ENCODE measurements at places on chromosomes 2 and 18. TPM values are rescaled to one million over a fixed set of nuclear protein-coding genes. Genes with fewer than 3 reads are reported as not detected.

TMEM214 gene
- 75.9 TPM for total RNA-seq

DNA sequence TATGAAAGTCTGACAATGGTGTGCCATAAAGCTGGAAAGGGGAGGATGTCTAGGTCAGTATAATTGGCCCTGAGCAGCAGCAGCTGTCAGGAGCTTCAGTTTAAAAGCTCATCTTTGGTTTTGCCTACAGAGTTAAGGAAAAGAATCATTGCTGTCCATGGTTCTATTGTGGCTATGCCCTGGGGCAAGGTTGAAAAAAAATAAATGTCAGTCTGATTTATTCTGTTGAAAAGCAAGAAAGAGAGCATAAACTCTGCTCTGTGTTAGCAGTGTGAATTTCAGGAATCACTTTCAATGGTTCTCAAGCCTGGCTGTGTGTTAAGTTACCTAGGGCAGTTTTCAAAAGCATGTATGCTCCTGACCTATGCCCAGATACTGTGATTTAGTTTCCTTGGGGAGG is 446.7 kb downstream of the SETBP1 start:
- H3K27me3 ChIP-seq, result no peaks in the 10 kb centered on the region
- H3K36me3 ChIP-seq, result no peaks in the 10 kb centered on the region
- no peak for DNase-seq
- no peak overlapping the region for H3K27ac ChIP-seq
- H3K4me3 ChIP-seq, result no peak overlapping the region

GRCh38 chr18:45255197-45255890 is 359.9 kb upstream of the SLC14A2 start:
- H3K4me3 ChIP-seq, result no peak overlapping the region
- DNase-seq, result no peak
- no peak overlapping the region for H3K27ac ChIP-seq
- no peaks in the 10 kb centered on the region for H3K27me3 ChIP-seq

GRCh38 chr2:150424406-150424805 is 63.1 kb downstream of the RND3 start:
- no peak overlapping the region for H3K4me3 ChIP-seq
- no peak for DNase-seq
- no peaks in the 10 kb centered on the region for H3K4me1 ChIP-seq

Data from prostate gland (tissue), 2 donors.